Epithelial cell of umbilical artery (primary cell): ENCODE measurements at places on chromosomes 2 and 18. TPM values are rescaled to one million over a fixed set of nuclear protein-coding genes. Genes with fewer than 3 reads are reported as not detected.

Gene FBXO48
- total RNA-seq = under 0.01 and 0.61 TPM in 2 replicates

Gene SFXN5
- total RNA-seq = 8.1 and 10.8 TPM in 2 replicates

Gene HNRNPLL
- total RNA-seq = 38.7 and 55.8 TPM in 2 replicates

Gene NEMP2
- 2.6 and 6.2 TPM in 2 replicates for total RNA-seq

Gene NMUR1
- under 0.01 TPM in 1 of 2 replicates, not detected in the other for total RNA-seq

Gene SLC9A4
- total RNA-seq = not detected in 2 replicates

Gene TXNDC2
- not detected in 2 replicates for total RNA-seq

Gene GULP1
- 80.2 and 87.7 TPM in 2 replicates for total RNA-seq

Gene ZEB2
- 12.7 and 32.2 TPM in 2 replicates for total RNA-seq

Gene GCKR
- 3.2 and 8.8 TPM in 2 replicates for total RNA-seq

Gene ACVR1C
- total RNA-seq = under 0.01 and 0.15 TPM in 2 replicates

Gene IMPA2
- total RNA-seq = 5.5 and 8.5 TPM in 2 replicates

Gene C2orf78
- not detected in 2 replicates for total RNA-seq

Gene CYP1B1
- under 0.01 and 0.15 TPM in 2 replicates for total RNA-seq

Gene CDK15
- total RNA-seq = 0.30 TPM in 1 of 2 replicates, not detected in the other

Gene FSHR
- total RNA-seq = not detected in 2 replicates

Gene TUBB8B
- total RNA-seq = not detected in 2 replicates

Gene AOX1
- total RNA-seq = 0.32 and 2.0 TPM in 2 replicates

Gene SCTR
- total RNA-seq = not detected in 2 replicates

Gene LBH
- total RNA-seq = 1.1 and 15.6 TPM in 2 replicates

Gene WNT6
- total RNA-seq = not detected in 2 replicates

Gene DCDC2C
- not detected in 2 replicates for total RNA-seq

Gene KRTCAP3
- total RNA-seq = not detected in 2 replicates

Gene PHLPP1
- total RNA-seq = 2.9 and 4.4 TPM in 2 replicates

Gene TMEM169
- not detected in 2 replicates for total RNA-seq
